ENCODE measurements at places on chromosomes 5 and 9. TPM values are rescaled to one million over a fixed set of nuclear protein-coding genes. Genes with fewer than 3 reads are reported as not detected.
A peak's percentile ranks its signal among the peaks of the same experiment; 100 is the strongest.

ZNF618 gene
- 20.7 TPM for total RNA-seq

SCGB3A1 gene
- not detected for total RNA-seq

GARIN3 gene
- total RNA-seq = not detected

LOX gene
- 164 TPM for total RNA-seq

GRCh38 chr9:123290764-123291163 lies 22.4 kb upstream of the STRBP start:
- DNase-seq = no peak

DNA sequence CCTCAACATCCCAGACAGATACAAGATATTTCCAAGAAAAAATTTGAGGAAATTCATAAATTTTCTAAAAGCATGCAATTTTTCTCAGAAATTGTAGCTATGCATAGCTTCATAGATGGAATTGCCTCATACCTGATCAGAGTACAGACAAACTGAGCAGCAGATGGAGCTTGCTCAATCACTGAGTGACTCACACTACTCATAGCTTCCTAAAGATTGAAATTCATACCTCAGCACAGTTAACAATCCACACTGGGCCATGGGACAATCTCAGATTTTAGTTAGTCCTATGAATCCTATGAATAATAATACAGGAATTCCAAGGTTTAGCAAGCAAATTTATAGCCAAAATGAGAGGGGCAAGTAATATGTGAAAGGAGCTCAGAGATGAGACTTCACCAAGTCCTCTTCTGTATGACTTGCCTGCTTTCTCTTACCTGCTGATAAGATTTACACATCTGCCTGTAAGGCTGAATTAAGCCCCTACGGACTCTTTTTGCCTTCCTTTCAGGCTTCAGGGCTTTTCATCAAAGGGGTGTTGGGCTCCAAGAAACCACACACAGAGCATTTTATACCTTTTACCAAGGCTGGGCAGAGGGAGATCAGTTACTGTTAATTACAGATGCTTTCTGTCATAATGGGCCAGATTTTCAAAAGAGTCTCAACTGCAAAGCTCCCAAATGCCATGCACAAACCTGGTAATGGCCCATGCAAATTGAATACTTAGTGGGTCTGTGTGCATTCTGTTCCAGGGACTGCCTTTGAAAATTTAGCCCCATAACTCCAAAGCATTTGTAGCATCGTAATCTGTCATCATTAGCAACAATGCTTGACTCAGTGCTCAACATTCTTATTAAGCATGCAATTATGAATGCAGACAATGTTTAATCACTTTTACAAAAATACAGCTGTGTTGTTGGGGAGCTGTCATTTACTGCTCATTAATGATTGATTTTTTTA lies 439.3 kb downstream of the DTWD2 start:
- no peak for DNase-seq

- no peak for DNase-seq
Measured at GRCh38 chr9:81552581-81552991, 136.8 kb downstream of the TLE1 start.

- no peak for DNase-seq
Measured at GRCh38 chr9:30534455-30534854, 1850.0 kb upstream of the ACO1 start.

GRCh38 chr5:27706832-27707231 lies 668.4 kb upstream of the CDH9 start:
- no peak for DNase-seq

DNA sequence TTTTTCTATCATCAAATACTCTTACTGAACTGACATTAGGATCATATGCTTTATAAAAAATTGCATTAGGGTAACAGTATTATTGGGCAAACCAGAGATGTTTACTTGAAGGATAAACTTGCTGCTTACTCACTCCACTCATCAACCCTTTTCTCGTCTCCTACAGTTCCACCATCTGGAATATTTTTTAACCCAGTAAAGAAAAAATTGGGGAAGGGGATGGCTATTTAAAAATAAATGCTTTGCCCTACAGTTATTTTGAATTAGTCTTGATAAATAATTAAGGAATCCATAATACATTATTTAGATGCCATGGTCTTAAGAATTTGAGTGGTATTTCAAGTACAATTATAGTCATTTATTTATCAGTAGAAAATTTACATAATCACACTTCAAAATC lies 225.8 kb downstream of the MEF2C start:
- DNase-seq = no peak

- no peak for DNase-seq
Measured at GRCh38 chr5:178460598-178460997, 129.6 kb downstream of the COL23A1 start.

DNA sequence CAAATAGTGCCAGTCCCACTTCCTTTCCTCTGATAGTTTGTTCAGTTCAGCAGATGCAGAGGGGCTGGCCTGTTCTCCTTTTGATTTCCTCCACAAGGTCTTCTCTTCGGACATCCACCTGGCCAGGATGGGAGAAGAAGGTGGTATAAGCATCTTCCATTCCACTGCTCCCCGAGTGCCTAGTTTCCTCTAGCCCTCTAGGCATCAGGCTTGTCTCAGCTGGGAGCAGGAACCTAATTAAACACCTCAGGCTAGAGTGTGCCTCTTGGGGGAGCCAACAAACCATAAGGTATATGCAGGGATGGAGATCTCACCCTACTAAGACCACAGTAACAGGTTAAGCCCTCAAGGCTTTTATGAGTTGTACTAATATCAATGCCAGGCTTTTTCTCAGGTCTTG lies 835 bp upstream of the DND1 start:
- no peak for DNase-seq

GRCh38 chr5:1908931-1909330 lies 26.2 kb upstream of the IRX4 start:
- DNase-seq = no peak

DNA sequence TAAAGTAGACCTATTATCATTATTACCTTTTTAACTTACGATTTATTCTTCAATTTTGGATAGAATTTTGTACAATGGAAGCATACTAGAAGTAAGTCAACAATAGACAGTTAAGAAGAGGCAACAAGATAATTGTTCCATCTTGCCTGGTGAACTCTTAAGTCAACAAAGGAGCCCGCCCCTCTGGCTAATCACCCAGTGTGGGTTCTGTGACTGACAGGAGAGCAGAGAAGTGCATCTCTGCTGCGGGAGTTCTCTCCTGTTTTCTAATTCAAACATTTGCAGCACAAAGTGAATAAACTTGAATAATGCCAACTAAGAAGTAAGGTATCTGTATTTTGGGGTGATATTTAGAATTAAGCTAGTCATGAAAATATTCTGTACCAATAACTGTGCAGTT lies 6.7 kb upstream of the ISL1 start:
- DNase-seq = no peak

DNA sequence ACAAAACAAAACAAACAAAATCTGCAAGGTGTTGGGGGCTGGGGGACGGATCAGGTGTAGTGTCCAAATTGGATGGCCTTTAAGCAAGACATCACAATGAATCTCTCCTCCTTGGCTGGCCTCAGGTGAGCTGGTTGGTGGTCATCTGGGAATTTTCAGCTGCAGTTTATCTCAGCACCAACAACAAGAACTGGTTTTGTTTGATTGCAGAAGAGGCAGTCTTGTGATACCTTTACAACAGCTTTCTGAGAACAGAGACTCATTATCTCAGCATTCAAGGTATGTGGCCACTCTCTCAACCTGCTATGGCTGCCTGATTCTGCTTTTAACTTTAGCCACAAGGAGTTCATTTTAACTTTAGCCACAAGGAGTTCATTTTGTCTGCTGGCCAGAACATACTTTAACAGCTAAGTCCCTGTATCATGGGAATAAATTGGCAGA lies 1543.4 kb downstream of the EFNA5 start:
- no peak for DNase-seq

DNA sequence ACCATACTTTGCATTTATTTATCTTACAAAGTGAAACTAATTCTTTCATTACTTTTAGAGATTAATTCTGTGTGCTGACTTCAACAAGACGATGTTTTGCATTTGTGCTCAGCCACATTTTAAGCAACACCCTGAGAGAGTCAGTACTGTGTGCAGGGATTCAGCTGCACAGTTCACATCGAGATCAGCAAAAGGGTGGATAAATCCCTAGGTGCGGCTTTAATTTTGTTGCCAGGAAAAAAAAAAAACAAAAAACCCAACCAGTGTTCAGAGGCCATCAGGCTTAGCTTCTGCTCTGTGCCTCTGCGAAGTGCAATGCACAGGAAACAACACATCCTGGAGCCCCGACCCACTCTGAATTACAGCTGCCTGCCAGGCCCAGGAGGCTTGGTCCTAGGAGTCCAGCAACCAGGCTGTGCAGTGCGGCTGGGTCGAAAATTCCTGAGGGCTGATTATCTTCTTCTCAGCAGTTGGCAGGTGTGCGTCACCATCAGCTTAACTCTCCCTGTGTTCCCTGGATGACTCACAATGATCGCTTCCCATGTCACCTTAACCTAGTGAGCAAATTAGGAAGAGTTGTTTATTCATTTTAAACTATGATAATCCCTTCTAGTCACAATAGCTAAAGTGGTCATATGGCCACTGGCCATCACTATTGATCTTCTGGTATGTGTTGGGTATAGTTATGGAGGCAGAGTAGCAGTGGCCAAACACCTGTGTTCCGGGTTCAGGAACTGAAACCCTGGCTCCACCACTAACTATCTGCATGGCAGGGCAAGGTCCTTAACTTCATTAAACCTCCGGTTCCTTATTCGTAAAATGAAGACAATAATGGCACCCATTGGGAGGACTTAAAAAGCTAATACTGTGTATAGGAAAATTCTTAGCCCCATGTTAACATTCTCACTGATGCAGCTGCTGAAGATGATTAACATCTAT lies 31.2 kb upstream of the NDUFB6 start:
- DNase-seq = no peak

DNA sequence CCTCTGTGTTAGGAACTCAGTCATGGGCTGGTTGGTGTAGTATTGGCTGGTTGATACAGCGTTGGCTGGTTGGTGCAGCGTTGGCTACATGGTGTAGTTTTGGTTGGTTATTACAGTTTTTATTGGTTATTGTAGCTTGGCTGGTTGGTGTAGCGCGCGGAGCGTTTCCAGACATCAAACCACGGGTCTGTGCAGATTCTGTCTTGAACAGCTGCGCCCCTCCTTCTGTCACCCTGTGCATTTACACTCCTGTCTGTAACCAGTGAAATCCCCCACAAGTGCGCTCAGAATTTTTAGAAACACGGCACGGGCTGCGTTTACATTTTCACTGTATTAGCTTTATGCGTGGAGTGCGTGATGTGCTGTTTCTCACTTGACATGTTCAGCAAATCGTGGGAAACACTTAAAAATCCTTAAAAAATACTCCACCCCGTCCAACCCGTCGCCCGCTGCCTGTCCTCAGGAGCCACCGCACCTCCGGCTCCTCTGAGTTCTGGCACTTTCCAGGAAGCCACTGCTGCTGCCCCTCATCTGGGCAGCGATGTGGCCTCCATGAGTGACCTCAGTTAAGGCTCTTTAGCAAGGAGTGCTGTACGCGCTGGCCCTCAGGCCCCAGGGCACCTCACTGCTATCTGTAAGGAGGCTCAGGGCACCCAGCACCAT lies 20.8 kb downstream of the NKD2 start:
- DNase-seq = no peak

DNA sequence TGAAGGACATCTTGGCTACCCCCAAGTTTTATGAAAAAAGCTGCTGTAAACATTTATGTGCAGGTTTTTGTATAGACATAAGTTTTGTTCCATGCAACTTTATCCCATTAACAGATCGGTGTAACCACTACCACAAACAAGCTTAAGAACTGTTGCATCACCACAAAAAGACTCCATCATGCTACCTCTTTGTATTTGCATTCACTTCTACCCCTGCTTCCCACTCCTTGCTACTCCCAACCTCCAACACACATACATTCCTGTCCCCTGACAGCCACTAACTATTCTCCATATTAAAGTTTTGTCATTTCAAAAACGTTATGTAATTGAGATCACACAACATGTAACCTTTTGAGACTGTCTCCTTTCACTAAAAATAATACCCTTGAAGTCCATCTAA lies 57.8 kb upstream of the LHFPL2 start:
- no peak for DNase-seq

DNA sequence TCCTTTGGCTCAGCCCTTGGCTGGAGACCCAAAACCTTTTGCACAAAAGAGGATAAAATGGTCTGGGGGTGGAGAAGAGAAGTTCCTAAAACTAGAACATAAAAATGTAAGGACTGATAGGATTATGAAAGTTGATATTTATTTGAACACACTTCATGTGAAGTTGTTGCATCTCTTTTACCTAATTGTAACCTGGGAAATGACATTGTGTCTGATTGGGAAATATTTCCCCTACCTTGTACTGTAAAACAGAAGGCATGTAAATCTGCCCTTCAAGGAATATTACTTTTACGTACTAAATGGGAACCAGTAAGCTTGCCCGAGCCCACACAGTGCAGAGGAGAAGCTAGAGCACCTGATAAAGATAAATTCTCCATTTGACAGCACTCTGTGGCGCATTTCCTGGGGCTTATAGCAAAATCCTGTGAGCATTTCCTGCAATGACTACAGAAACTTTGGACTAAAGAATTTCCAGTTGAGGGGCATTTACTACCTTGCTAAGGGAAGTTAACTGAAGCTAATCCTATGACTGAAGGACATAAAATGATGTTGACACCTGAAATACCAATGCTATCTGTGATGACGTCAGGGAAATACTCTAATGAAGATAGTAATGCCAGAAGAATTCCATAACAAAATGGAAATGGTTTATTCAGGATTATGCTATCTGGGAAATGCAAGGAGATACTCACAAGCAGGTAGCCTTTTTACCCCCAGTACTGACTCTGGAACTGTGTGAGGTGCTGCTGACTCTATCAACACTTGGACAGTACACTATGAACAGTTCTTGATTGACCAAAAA lies 78.3 kb upstream of the LIFR start:
- DNase-seq = peak; percentile 20

DNA sequence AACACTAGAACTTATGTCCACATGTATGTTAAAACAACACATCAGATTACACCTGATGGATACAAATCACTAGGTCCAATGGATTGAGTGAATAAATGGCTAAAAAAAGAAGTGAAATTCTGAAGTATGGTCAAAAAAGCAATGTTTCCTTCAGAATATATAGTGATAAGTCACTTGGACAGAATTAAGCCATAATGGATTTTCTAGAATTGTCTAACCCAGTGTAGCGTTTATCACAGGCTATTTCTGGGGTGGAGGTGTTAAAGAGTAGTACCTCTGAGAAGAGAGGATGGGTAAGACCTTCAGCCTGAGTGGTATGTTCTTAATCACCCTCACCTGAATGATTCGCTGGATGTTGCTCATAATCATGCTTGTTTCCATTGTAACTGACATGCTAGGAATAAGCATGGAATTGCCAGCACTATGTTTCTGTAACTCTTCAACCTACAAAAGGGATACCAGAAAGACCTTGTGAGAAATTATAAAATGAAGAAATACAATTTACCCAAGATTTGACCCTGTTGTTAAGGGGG lies 33.2 kb downstream of the SLC31A2 start:
- no peak for DNase-seq

GRCh38 chr5:122154910-122155309 lies 25.6 kb downstream of the ZNF474 start:
- DNase-seq = peak; percentile 12

DNA sequence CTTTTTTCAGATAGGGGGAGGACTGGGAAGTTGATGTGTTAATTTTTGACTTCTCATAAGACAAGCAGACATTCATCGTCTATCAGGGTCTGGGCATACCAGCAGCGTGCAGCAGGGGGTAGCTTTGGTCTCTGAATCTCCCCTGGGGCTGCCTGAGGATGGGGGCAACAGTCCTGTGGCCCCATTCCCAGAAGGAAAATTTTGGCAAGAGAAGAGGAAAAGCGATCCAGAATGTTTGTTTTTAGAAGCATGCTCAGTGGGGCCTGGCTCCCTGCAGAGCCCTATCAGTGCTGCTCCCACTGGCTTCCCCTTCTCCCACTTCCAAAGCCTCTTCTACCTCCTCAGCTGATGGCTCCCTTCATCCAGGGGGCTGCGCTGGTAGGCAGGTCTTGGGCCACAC lies 194.8 kb upstream of the IL12B start:
- no peak for DNase-seq

GRCh38 chr5:52786391-52786790 lies 1.3 kb upstream of the ITGA1 start:
- no peak for DNase-seq
